ENCODE measurements at places on chromosomes 12 and 14. TPM values are rescaled to one million over a fixed set of nuclear protein-coding genes. Genes with fewer than 3 reads are reported as not detected.

HAL gene
- not detected for total RNA-seq

ANO4 gene
- not detected for total RNA-seq

DNA sequence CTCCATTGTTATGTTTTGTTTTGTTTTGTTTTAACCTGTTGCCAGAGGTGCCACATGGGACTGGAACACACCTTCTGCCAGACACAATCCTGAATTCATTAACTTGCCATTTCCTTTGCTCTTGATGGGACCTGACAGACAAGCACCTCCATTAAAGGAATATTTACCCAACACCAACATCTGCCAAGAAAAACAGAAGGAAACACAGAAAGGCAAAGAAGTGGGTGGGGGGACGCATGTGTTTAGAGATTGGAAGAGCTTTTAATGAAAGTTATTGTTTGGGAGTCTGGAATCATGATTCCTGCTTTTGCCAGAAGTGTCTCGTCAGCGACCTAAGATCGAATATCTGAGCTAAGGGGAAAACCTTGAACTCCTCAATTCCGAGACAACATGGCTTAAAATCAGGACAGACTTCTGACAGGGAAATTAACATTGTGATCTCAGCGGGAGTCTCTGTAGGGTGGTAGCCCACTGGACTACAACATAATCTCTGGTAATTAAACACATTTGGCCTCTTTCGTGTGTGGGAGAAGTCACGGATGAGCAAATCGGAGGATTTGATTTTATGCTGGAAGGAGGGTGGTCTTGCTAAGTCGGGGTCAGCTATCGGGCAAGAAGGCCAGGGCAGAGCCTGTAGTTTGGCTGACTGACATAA is 210.4 kb upstream of the FAR2 start:
- no peak for DNase-seq
- no peaks in the 10 kb centered on the region for H3K27me3 ChIP-seq
- H3K4me1 ChIP-seq: no peaks in the 10 kb centered on the region
- no peaks in the 10 kb centered on the region for H3K36me3 ChIP-seq
- H3K27ac ChIP-seq: no peak overlapping the region

CISTR gene
- total RNA-seq: not detected

DNA sequence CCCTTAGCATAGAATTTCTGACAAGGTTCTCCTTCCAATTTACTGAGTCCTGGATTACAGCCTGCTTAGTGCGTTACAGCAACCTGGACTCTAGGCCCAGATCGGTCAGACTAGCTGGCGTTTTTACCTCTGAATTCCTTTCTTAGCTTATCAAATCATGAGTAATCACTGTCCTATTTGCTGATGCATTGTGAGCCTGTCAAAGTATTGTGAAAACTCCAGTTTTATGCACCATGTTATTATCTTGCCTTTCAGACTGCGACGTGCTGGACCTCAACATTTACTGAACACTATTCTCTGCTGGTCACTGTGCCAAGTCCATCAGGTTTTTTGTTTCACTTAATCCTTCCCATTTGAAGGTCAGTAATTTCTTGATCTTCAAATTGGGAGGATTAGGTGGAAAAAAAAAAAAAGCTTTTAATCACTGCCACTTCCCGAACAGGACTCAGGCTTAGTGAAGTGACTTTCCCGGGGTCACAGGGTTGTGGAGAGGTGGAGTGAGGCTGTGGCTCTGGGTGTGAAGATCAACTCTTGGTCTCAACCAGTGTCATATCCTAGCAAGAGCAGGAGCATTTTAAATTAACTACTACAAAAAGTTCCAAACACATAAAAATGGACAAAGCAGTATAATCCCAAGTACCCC is 31.2 kb downstream of the FBXO21 start:
- H3K27ac ChIP-seq: no peak overlapping the region
- H3K4me3 ChIP-seq: no peak overlapping the region
- no peaks in the 10 kb centered on the region for H3K27me3 ChIP-seq
- no peak for DNase-seq

ALDH1L2 gene
- total RNA-seq: 21.1 TPM

INSM2 gene
- total RNA-seq: not detected

- peaks cover 17% of the 10 kb centered on the region for H3K4me1 ChIP-seq
- no peaks in the 10 kb centered on the region for H3K36me3 ChIP-seq
These were observed 3.8 kb upstream of the ASIC1 start for GRCh38 chr12:50053583-50053982.

EIF2B1 gene
- 177 TPM for total RNA-seq
